ENCODE measurements at places on chromosomes 2 and 18.

GRCh38 chr18:52700816-52701215, 360.8 kb downstream of the DCC start:
- no peak for DNase-seq

DNA sequence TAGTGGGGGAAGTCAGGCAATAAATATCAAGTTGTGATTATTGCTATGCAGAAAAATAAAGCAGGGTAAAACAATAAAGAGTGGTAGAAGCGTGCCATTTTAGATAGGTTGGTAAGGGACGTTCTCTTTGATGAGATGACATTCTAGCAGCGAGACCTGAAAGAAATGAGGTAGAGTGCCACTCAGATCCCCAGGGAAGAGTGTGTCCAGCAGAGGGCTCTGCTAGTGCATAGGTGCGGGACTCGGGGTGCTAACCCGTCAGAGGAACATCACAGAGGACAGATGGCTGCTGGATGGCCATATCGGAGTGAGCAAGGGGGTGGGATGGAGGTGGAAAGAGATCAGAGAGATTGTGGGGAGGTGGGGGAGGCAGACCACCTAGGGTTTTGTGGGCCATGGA, 16.3 kb upstream of the GTF2A1L start:
- DNase-seq = no peak

- no peak for DNase-seq
Observed at GRCh38 chr2:38514603-38515154, 88.0 kb downstream of the HNRNPLL start.

- DNase-seq = no peak
Observed at GRCh38 chr2:30622452-30622851, 175.4 kb downstream of the LCLAT1 start.

- no peak for DNase-seq
Observed at GRCh38 chr2:68404893-68405799, 40.1 kb downstream of the PLEK start.

DNA sequence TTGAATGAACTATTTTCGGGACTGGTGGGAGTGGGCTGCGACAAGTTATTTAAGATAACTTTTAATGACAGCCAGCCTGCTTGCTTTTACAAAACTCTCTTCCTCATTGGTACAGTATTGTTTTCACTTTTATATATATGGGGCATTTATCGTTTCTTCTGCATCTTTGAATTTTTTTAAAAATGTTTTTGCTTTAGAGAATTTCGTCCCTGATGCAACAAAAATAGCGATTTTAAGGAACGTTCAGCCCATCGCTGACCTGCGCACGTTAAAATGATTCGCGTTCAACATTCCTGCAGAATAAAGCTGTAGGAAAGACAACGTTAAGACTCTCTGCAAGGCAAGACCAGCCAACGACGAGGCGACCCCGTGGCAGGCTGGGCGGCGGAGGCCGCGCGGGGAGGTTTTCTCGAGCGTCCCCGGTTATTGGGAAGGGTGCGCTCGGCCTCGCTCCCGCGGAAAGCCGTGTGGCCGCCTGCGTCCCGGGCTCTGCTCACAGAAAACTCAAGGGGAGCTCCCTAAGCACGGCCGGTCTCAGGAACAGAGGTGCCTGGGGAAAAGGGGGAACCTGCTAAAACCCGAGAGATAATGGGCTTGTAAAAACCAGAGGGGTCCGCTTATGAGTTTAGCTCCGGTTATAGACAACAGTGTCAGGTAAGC, 3.0 kb downstream of the PAX8 start:
- no peak for DNase-seq

DNA sequence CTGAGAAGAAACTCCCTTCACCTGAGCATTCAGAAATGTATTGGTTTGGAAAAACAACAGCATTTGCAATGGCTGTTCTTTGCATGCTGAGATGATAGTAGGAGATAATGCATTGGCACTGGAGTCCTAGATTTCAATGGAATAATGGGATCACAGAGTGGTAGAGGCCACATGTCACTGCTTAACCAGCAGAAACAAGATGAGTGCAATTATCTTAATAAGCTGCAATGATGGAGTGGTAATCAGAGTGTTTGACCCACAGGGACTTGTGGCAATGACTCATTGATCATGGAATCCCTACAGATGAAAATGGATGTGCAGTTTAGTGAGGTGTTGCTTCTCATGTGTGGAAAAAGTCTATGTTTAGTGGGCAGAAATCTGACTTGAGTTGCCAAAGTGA, 218.8 kb upstream of the ZEB2 start:
- DNase-seq = no peak

- no peak for DNase-seq
Observed at GRCh38 chr2:237696461-237696860, 69.1 kb downstream of the LRRFIP1 start.

DNA sequence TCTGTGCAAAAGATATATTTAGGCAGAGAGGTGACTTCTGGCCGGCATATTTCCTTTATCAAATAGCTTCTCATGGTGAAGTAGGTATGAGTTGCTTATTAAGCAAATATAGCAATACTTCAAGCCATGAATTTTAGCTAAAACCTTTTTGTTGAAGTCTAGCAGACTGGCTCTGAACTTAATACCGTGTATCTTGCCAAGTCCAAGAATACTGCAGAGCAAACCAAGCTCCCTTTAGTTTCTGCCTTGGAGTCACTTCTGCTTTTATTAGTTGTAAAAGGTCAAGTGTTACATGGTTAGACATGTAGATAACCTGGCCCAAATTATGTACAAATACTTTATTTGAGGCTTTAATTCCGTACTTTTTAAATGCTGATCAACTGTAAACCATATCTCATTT, 627.6 kb upstream of the PKDCC start:
- DNase-seq = no peak

DNA sequence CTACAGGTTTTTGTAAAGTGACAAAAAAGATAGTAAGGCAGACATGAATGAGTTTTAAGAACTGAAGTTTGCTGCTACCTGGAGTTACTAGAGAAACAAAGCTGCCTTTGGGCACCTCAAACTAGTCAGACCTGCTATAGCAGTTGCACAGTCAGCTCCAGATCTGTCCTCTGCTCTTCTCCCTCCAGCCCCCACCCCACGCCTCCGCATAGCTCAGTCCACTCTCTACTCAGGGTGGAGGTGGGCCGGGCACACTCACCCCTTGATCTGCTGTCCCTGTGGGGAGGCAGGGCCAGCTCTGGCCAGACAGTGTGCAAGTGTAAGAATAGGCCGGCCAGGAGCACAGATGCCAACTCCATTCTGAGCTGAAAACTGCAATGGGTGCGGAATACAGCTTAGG, 4.1 kb downstream of the SERTAD2 start:
- DNase-seq = no peak

GRCh38 chr2:186733414-186733813, 39.6 kb downstream of the FAM171B start:
- no peak for DNase-seq

GRCh38 chr18:3453540-3454364, 3.8 kb downstream of the TGIF1 start:
- DNase-seq = no peak

DNA sequence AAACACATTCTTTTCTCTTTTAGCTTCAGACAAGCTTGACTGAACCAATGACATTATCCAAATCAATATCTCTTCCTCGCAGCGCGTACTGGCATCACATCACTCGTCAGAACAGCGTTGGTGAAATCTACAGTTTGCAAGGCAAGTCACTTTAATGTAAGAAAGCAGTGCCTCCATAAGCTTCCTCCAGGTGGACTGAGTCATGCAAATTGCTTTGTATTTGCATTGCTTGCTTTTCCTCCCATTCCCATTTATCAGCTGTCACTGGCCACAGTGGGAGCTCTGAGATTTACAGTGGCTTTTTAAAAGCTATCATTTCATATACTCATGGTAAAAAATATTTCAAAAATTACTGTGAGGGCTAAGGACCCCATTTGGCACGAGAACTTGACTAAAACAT, 189.9 kb downstream of the CD226 start:
- DNase-seq = no peak

- DNase-seq = no peak
Observed at GRCh38 chr2:178479275-178479616, 846 bp upstream of the FKBP7 start.

GRCh38 chr2:26349690-26350089, 3.1 kb upstream of the ADGRF3 start:
- no peak for DNase-seq

- no peak for DNase-seq
Observed at GRCh38 chr2:12451726-12452125, 265.0 kb upstream of the TRIB2 start.

DNA sequence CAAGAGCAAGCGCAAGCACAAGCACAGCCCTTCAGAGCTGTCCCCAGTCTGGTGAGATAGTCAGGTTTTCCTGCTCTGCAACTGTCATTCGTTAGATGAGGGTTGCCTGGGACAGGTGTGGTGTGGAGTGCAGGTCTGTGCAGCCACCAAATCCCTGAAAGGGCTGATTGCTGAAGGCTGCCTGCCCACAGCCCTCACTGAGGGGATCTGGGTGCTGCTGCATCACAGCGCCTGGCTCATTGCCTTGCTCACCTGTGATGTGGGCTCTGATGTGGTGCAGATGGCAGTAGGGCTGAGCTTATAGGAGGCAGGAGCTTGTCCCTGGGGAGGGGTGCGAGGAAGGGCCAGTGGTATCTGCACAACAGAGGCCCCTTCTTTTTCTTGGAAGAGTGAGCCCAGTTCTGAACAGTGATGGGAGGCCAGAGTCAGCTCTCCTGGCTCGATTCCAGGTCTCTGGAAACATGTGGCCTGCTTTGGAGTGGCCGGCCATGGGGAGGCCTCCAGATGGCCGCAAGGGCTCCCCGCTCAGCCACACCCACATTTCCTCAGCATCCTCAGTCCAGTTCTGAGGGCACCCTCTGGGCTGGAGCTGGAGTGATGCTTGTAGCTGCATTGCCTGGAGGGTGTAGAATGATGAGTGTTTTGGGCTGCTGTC, 11.4 kb downstream of the UBE2F start:
- DNase-seq = no peak

DNA sequence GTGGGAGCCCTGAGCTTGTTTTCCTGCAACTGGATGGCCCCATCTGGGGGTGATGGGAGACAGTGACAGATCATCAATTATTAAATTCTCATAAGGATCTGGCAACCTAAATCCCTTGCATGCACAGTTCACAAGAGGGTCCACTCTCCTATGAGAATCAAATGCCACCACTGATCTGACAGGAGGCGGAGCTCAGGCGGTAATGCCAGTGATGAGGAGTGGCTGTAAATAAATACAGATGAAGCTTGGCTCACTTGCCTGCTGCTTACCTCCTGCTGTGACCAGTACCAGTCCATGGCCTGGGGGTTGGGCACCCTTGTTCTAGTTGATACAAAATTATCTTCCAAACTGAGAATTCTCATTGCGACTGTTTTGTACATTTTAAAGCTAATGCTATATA, 258.6 kb downstream of the CTNNA2 start:
- DNase-seq = no peak

DNA sequence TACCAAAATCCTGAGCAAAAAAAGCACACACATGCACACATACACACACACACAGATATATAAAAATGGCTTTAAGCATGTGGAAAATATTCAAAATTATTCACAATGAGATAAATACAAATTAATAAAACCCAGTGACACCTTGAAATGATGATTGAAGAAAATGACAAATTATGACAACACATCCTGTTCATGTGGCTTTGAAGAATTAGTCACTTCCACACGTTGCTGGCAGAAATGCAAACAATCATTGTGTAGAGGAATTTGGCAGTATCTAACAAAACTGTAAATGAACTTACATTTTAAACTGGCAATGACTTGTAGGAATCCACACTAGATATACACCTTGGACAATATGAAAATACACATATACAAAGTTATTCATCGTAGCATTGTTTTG, 95.8 kb upstream of the RGPD4 start:
- no peak for DNase-seq

DNA sequence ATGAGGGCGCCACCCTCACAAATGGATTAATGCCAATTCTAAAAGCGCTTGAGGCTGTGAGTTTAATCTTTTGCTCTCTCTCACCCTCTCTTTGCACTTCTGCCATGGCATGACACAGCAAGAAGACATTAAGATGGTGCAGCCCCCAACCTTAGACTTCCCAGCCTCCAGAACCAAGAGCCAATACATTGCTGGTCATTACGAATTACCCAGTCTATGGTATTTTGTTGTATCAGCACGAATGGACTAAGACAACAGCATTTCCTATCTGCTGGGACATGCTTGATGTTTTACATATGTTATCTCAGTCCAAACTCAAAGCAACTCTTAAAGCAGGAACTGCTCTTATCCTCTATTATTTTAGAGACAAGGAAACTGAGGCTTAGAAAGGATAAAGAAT, 222.9 kb downstream of the STK39 start:
- no peak for DNase-seq

- no peak for DNase-seq
Observed at GRCh38 chr2:96860065-96861029, 2.5 kb upstream of the ANKRD39 start.

- no peak for DNase-seq
Observed at GRCh38 chr2:47346107-47346506, 56.8 kb upstream of the MSH2 start.

- no peak for DNase-seq
Observed at GRCh38 chr2:211946960-211947359, 591.6 kb downstream of the ERBB4 start.

GRCh38 chr2:109260886-109261700, 132.1 kb downstream of the SH3RF3 start:
- no peak for DNase-seq

DNA sequence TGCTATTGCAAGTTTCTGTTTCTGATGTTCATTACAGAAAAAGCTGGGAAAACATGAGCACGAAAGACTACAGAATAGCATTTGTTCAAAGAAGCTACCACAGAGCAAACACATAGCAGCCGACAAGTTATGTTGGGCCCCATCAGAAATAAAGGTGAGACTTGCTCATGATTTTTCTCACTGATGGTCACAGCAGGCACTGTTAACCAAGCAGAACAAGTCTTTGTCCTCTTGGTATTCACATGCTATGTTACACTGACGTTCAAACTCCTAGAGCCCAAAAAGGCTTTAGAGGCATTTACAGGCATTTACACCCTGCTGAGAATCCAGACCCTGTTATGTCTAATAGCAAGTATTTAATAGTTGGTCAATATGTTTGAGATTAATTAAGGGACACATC, 235.0 kb upstream of the HNMT start:
- DNase-seq = no peak

GRCh38 chr2:106607371-106607770, 120.2 kb downstream of the CD8B2 start:
- no peak for DNase-seq

GRCh38 chr2:109188898-109189297, 59.9 kb downstream of the SH3RF3 start:
- no peak for DNase-seq

GRCh38 chr2:73089270-73090030, 17.9 kb upstream of the SFXN5 start:
- no peak for DNase-seq

GRCh38 chr18:26460449-26461091, 87.8 kb downstream of the KCTD1 start:
- no peak for DNase-seq

GRCh38 chr2:189409131-189409530, 32.1 kb upstream of the WDR75 start:
- no peak for DNase-seq

DNA sequence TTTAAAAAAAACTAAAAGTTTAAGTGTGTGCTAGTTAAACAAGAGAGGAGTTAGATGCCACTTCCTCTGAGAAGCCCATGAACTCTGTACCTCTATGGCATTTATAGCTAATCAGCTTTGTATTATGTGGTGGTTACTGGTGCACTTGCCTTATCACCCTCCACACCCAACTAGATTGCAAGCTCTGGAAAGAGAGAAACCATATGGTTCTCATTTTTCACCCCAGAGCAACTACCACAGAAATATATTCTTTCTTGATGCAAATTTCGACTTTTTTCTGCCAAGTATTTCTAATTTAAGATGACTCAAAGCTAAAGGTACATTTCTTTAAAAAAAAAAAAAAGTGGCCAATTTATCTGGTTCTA, 24.2 kb downstream of the RAPH1 start:
- no peak for DNase-seq

GRCh38 chr2:10973766-10974165, 62.0 kb downstream of the KCNF1 start:
- no peak for DNase-seq

Measured in stimulated activated CD4-positive, alpha-beta T cell treated with anti-CD3 and anti-CD28 coated beads, Interleukin-1b, Interleukin-23, amount 100 ng/mL, for 1 hour (primary cell).